Sciatic nerve (tissue), 2 donors: ENCODE measurements at places on chromosomes 4 and X.

GRCh38 chr4:182126603-182127002 is 116.6 kb upstream of the TENM3 start:
- no peak for DNase-seq

DNA sequence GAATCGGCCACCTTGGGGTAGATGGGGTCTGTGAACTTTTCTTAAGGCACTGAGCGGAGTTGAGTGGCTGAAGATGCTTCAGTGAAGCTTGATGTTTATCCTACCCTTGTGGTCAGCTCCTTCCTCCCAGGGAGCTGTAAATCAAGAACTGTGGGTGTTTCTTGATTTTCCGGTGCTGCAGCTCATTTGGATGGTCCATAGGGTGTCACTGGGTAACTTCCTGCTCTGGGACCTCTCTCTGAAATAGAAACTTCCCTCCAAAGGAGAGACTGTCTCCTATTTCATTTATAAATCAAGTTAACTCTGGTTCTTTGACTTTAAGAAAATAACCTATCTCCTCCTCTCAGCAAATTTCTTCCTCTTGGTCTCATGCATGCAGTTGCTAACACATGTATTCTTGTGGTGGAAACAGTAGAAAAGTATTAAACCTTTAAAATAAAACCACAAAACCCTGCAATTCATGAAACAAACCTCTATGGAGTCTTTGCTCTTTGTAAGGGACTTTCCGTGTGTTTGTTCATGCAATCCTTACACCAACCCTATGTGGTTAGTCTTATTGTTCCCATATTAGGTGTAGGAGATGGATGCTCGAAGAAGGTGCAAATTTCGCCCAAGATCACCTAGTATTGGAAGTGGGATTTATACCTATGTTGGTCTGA is 110.3 kb downstream of the SHROOM3 start:
- DNase-seq, result no peak

- no peak for DNase-seq
Measured at GRCh38 chrX:43467608-43468234, 188.4 kb upstream of the MAOA start.

DNA sequence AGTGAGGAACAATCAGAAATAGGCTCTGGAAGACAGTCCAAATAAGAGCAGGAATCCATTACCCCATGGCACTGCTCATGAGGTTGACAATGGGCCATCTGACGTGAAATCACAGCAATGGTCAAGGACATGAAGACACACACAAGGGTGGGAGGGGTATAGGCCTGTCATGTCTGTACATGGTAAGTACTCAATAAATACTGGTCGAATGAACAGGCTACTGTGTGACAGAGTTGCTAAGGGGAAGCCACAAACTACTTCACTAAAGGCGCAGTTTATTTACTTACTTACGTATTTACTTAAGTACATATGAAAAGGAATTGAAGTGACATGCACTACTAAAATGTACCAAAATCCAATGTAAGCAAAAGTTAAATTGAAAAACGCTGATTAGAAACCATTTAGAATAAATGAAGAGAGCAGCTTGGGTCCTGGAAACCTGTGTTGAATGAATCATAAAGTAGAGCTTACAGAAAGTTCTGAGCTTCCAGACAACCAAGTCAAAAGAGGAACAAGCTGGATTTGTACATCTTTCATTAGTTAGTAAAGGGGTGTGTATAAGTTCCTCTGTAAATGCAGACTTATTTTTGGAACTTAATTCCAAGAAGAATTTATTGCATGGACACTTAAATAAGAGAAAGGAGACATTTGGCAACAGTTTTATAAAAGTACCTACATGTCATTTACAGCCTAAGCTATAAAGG is 32.7 kb downstream of the ALPK1 start:
- no peak for DNase-seq

- DNase-seq, result no peak
Measured at GRCh38 chr4:76209881-76210280, 3.7 kb downstream of the SCARB2 start.

- DNase-seq, result no peak
Measured at GRCh38 chrX:10769195-10769594, 148.8 kb upstream of the MID1 start.

DNA sequence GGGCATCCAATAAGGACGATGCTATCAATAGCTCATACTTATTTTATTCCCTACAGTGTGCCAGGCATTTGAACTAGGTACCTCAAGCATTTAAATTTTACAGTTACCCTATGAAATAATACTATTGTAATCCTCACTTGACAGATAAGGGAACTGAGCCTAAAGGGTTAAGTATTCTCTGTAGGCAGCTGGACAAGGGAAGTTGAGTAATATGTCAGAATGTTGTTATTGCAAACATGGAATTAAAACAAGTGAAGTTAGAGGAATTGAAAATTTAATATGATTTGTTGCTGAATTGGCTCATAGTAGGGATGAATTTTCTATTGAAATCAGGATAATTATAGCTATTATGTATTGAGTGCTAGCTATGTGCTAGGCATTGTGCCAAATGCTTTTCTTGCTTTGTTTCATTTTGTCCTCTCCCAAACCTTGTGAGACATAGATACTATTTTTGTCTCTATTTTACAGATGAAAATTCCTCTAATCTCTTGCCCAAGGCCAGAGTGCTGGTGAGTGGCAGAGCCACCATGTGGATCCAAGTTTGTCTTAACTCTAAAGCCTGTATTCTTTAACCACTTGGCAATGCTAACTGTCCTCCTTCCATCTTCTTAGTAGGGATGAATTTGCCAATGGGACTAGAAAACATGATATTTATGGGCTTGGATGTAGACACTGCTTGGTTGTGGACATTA is 58.1 kb downstream of the TMEM164 start:
- DNase-seq, result no peak

DNA sequence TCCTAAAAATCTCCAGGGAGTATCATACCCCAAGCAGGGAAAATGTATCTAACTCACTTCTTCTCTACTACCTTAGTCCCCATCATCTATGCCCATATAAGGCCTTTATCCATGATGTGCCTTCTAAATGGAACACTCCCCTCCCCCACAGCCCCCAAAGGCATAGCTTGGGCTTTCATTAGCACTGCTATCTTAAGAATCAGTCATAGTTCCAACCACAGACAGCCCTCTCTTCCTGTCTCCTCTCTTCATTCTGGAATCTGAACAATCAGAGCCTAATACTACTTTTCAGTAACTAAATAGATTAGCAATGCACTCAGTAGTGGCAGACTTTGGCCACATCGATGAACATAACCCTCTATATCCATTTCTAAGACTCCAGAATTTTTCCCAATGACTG is 313.2 kb upstream of the DKK2 start:
- no peak for DNase-seq

GRCh38 chrX:68292471-68292870 is 140.8 kb downstream of the OPHN1 start:
- no peak for DNase-seq

DNA sequence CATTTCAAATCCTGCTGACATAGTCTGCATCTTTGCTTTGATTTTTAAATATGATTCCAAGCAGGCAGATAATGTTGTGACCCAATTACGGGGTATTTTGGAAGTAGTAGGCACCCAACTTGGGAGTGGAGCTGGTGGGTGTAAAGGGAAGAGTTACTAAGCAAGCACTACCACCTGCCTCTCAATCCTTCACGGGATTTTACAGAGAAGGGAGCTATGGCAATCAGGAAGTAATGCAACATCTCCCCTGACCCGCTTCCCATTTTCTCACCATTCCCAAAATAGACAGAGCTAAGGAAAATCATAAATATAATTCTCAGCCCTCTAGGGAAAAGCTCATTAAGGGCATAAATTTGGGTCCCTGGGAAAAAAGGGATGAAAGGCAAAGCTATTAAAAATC is 9.2 kb downstream of the APBB2 start:
- DNase-seq, result no peak

DNA sequence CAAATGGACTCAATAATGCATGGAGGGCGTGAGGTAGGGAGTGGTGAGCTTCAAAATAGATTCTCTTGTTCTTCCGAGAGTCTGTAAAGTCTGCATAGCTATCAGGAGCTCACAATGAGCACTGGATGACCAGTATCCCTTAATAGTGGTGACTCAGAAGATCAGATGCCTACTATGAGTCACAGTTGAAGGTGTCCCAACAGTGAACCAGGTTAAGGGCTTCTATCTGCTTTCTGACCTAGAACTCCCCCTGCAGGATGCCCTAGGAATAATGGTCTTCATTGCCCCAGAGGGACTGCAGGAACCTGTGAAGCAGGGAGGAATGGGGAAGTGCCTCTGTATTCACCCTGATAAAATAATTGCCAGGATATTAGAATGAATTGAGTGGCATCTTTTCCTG is 22.1 kb downstream of the DGKK start:
- DNase-seq, result no peak

DNA sequence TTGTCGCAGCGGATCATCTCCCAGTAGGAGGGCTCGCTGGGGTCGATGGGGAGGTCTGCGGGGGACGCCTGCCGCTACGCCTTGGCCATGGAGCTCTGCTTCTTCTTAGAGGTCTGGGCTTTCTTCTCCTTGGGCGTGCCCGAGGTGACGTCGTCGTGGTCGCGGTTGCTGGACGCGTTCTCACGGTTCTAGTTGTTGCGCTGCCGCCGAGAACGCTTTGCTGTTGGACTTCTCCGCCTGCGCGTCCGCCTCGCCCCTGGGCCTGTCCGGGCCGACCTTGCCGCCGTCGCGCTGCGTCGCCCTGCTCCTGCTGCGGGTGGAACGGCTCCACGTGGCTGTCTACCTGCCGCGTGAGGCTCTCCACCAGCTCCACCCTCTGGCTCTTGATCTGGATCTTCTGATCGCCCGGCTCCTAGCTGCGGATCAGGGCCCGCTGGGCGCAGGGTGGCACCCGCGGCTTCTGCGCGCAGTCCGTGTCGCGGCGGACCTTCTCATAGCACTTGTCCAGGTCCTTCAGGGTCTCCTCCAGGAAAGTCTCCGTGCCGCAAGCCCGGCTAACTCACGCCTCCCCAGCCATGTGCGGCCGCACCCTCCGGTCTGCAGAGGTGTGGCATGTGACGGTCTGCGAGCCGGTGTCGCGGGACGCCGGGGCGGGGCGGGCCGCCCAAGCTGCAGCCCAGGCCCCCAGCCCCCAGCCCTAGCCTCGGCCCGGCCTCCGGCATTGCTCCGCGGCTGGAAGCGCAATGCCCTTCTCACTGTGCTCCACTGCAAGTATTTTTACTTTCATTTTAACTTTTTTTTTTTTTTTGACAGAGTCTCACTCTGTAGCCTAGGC is 40.5 kb upstream of the OGT start:
- DNase-seq, result peak; percentile 69

DNA sequence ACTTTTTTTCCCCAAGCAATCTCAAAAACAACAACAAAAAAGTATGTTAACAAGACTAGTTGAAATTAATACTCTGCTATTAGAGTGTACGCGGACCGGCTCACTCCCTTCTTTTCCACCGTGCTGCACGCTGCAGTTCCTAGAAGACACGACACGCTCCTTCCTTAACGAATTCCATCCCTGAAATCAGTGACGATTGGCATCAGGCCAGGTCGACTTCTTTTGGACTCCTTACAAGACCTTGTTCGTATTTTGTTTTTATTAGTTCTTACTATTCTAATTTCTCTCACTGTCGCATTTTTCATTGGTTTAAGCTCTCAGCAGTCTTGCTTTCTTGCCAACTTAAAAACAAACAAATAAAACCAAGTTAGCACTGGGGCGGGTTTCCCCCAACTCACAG is 175.8 kb upstream of the PITX2 start:
- peak; percentile 56 for DNase-seq

DNA sequence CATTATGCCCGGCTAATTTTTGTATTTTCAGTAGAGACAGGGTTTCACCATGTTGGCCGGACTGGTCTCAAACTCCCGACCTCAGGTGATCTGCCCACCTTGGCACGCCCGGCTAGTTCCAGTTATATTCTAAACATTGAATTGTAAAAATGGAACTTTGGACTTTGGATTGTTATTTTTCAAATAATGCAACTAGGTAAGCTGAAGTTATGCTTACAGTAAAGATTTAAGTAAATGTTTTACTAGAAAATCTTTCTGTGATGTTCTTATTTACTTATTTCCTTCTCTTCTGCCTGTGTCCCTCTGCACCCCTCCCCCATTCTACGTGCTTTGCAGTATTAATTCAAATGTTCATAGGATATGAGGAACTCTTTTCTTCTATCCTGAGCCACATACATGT is 26.1 kb downstream of the GK start:
- DNase-seq, result no peak

GRCh38 chr4:179662522-179662921 is 2220.3 kb upstream of the AGA start:
- DNase-seq, result no peak

DNA sequence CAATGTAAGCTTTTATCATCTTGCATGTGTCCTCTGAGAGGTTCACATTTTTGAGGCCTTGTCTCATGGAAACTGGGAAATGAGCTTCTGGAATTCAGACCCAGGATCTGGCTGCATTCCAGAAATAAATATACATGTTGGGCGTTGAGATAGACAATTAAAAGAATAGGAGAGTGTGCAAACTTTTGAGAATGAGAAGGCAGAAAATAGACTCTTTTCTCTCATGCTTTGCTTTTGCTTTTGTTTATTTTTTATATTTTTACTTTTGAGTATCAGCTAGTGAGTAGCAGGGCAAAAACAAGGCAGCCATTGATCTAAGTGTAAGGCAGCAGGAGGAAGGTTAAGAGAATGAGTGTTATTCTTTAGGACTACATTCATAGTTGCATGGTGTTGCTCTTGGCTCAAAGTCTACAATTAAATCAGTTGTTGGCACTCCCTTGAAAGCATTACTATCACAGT is 12.4 kb downstream of the SHROOM3 start:
- DNase-seq, result no peak

DNA sequence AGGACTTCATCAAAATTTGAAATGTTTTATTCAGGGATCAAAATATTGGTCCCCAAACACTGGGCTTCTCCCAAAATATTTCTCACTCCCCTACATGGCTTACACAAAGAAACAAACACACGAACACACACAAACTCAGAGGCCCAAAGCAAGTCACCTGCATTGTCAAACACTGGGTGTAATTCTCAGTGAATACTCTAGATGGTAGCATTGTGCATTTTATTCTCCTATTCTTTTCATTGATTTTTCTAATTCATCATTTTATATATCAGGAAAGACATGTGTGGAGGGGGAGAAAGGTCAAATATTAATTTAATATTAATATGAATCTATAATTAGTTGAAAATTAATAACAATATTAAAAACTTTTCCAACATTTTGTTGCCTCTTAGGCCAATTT is 72.3 kb upstream of the TNMD start:
- no peak for DNase-seq

GRCh38 chrX:31500921-31501320 is 429.1 kb upstream of the FTHL17 start:
- no peak for DNase-seq
